ENCODE measurements at places on chromosomes 12 and 14.

DNA sequence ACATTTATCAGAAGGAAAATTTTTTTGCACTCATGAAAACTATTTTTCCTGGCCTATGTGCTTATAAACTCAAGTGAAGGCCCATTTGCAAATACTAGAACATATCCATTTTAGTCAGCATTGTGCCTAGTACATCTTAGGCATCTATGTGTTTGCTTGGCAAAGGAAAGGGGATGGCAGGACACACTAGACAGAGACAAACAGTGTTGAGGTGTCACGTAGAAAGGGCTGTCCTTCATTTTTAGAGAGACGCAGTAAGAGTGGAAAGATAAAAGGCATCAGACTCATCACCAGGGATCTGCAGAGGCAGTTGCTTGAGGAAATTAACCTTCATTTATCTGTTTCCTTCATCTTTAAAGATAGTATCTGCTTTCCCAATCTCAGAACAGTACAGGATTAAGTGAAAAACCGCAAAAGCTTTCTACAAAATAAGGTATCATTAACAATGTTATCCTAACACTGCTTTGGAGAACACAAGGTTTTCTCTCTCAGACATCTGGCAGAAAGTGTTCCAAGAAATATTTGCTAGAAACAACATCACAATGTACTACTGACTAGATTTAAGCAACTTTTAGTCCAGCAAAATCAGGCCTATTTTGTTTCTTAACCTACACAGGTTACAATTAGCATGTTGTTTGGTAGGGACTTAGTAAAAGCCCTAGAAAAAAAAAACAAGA, 2.0 kb downstream of the YBX3 start:
- DNase-seq, result no peak

DNA sequence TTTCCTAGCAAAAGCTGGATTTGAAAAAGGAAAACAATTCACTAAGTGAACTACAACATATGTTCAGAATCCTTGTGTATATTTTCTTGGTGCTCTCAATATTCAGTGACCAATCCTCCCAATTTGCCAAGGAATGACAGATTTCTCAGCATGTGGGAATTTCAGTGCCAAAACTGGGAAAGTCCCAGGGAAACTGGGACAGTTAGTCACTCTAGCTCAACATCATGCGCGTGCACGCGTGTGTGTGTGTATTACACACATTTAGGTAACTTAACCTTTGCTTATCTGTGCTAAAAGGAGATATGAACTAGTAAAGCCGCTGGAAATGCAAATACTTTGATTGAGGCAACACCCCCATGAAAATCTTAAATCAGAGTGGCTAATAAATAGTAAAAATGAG, 26.1 kb upstream of the SLC6A13 start:
- DNase-seq, result no peak

DNA sequence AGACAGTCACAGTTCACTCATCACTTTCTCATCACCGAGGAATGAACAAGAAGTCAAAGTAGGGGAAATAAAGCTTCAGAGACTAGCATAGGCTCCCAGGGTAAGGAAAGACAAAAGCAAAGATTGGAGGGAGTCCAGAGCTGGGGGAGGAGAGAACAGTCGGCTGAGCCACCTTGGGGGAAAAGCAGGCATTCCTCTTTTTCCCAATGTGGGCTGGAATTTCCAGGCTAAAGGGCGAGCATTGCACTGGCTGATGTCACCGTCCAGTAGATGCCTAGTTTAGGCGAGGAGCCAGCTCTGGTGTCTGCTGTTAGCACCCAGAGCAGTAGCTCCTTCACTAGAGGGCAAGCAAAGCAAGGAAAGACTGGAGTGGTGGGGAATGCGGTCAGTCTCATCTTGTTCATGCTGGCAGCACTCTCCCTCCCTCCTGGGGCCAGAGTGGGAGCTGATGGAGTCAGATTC, 8.5 kb upstream of the KRT75 start:
- DNase-seq, result no peak

DNA sequence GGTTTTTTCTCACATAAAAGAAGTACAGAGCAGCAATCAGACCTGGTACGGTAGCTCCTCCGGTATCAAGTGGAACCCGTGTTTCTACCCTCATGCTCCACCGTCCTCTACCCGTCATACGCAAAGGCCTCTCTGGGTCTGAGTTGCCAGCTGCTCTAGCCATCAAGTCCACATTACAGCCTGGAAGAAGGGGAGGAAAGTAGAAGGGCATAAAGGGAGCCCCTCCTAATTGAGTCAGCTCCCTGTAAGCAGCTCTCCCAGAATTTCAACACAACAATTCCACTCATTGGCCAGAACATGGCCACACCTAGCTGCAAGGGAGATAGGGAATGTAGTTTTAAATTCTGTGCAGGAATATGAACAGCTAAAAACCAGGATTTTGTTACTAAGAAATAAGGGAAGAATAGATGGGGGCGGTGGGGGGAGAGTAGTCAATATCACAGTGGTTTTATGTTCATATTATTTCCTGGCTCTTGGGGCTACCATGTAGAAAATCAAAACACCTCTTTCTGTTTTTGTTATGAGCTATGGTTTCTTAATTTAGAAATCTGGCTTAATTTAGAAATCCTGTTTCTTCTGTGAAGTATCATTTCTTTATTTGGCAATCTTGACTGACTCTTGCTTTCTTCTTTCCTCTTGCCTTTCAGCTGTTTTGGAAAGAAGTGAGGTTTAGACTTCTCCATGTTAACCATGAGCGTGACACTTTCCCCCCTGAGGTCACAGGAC, 103.9 kb downstream of the AKAP6 start:
- DNase-seq, result no peak

GRCh38 chr14:93909429-93910128, 17.6 kb upstream of the FAM181A start:
- DNase-seq, result no peak

GRCh38 chr12:109510196-109510595, 32.8 kb downstream of the UBE3B start:
- DNase-seq, result no peak

- no peak for DNase-seq
Observed at GRCh38 chr14:35140718-35141581, 18.6 kb downstream of the PRORP start.

- DNase-seq, result no peak
Observed at GRCh38 chr12:66117242-66117641, 13.3 kb downstream of the LLPH start.

- DNase-seq, result no peak
Observed at GRCh38 chr14:95699412-95699811, 13.2 kb downstream of the TCL1B start.

- no peak for DNase-seq
Observed at GRCh38 chr14:29078810-29079522, 312.4 kb downstream of the FOXG1 start.

GRCh38 chr14:75769047-75769685, 108.1 kb downstream of the TTLL5 start:
- DNase-seq, result no peak

GRCh38 chr14:68777644-68778043, 15.2 kb downstream of the ZFP36L1 start:
- DNase-seq, result no peak

GRCh38 chr14:84080944-84081343, 1449.0 kb upstream of the FLRT2 start:
- DNase-seq, result no peak

DNA sequence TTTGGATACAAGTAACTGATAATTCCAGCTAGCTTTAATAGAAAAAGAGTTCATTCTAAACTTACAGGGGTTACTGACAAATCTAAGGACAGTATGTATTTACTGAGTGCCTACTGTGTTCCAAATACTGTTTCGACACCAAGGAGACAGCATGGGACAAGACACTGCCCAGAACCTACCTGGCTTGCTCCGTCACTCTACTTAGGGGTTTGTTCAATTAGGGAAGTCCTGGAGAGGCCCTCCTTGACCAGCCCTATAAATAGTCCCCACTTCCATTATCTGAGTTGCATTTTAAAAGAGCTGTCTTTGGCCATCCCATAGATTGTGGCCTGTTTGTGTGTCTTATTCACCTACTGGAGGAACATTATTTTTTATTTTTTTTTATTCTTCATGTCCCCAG, 129.5 kb upstream of the ATF1 start:
- DNase-seq, result no peak

DNA sequence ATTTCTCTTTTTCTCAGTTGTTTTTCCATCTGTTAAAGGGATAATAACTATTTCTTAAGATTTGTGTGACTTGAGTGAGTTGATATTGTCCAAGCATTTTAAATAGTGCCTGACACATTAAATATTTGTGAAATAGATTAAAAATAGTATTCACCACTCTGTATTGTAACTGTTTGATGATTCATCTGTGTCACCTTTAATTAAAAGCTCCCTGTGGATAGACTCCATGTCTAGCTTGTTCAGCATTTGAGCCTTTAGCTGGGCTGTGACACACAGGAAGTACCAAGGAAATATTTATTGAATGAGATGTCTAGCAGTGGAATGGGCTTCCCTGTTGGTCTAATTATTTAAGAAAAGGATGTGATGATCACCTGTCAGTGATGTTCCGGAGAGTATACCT, 1.8 kb upstream of the GLIPR1L2 start:
- no peak for DNase-seq

DNA sequence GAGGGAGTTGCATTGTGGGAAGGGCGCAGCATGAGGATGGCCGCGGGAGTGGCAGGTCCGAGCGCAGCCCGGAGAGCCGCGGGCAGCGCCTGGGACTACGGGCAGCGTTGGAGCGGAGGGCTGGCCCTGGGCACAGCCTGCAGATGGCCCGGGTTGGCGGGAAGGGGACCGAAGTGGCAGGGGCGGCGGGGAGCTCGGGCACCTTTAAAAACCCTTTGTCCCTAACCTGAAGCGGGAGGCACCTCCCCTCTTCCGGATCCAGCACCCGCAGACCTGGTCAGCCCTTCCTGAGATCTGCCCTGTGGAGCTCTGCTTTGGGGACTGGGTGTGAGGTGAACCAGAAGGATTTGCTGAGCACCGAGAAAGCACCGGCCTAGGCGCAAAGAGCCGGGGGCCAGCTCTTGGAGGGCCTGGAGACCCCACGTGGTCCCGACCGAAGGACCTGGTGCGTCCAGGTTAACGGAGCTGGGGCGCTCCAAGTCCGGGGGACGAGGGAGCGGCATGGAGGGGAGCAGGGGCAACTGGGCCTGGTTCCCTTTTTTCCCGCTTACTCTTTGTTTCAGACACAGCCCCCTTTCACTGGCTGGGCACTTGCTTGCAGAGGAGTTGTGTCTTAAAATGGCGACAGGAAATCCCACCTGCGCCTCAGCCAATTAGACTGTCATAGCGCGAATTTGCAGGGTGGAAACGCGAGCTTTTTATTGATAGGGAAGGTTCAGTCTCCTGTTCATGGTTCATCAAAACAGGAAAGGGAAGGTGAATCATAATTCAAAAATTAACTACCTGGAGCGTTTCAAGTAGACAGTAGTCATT, 792 bp upstream of the SLC38A1 start:
- DNase-seq, result peak; percentile 56

- no peak for DNase-seq
Observed at GRCh38 chr14:24595073-24595808, 14.2 kb downstream of the GZMH start.

DNA sequence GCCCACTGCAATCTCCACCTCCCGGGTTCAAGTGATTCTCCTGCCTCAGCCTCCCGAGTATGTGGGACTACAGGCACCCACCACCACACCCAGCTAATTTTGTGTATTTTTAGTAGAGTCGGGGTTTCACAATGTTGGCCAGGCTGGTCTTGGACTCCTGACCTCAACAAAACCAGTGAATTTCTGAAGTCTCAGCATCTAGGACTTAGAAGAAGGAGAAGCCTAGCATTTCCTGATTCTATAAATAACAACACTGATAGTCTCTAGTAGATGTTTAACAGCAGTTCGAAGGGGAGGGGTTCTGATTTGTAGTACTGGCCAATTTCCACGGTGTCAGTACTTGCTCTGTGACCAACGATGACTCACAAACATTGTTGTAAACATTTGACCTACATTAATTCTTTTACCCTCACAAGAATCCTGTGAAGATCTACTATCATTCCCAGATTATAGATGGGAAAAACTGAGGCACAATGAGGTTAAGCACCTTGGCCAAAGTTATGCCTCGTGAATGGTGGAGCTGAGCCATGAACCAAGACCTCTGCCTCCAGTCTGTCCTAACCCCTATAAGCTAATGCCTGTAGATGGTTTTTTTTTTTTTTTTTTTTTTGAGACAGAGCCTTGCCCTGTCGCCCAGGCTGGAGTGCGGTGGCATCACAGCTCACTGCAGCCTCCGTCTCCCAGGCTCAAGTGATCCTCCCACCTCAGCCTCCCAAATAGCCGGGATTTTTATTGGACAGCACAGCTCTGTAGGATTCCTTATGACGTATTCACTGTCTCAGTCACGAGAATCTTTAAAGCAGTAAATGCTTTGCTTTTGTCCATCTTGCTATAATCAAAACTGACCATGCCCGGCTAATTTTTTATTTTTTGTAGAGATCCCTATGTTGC, 5.2 kb downstream of the P2RX4 start:
- DNase-seq, result no peak

- DNase-seq, result no peak
Observed at GRCh38 chr12:30996255-30996654, 69.7 kb downstream of the TSPAN11 start.

DNA sequence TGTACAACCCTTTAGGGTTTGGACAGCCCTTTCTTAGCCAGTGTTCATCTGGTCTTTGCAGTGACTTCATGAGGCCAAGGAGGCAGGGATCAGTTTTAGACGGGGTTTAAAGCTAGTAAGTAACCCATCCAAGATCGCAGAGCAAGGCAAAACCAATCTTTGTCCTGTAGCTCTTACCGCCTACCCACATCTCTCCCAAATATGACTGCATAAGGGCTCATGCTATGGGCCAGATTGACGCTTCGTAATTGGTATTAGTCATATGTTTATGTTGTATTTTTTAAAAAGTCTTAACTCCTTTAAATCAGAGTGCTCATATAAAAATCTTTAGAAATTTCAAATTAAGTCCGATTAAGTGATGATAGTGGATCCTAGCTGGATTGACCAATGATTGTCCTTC, 3.7 kb upstream of the CLMN start:
- DNase-seq, result no peak

- DNase-seq, result no peak
Observed at GRCh38 chr12:96054244-96054610, 18.8 kb upstream of the LTA4H start.

DNA sequence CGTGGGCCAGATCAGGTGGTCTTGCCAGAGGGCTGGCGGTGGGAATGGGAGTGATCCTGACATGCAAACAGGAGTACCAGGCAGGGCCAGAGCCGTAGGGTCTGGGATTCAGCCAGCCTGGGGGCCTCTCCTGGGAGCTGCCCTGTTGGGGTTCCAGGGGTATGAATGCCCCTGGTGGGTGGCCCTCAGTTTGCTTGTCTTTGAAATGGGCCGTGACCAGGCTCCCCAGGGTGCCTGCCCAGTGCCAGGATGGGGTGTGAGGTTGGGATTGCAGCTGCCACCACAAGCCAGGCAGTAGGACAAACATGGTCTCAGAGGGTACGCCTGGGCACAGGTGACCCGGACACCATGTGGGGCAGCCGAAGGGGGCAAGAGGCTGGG, 168.8 kb downstream of the KIF26A start:
- DNase-seq, result no peak

DNA sequence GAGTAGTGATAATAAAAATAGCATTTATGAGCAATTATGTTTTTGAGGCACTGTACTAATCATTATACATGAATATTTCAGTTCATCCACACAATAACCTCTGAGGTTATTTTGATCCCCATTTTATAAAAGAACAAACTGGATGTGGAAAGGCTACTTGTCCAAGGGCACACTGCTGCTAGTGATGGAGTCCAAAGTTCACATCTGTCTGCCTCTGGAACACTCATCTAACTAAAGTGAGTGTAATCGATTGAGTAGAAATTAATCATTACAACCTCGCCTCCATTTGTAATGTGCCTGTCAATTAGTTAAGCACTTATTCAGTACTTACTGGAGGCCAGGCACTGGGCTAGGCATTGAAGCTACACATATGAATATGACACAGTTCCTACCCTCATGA, 55.4 kb downstream of the TMEM260 start:
- DNase-seq, result no peak

Data from stimulated activated CD8-positive, alpha-beta memory T cell treated with anti-CD3 and anti-CD28 coated beads, Interleukin-15, amount 100 ng/mL, for 4 hours (primary cell).